ENCODE measurements at places on chromosomes 4 and X.

DNA sequence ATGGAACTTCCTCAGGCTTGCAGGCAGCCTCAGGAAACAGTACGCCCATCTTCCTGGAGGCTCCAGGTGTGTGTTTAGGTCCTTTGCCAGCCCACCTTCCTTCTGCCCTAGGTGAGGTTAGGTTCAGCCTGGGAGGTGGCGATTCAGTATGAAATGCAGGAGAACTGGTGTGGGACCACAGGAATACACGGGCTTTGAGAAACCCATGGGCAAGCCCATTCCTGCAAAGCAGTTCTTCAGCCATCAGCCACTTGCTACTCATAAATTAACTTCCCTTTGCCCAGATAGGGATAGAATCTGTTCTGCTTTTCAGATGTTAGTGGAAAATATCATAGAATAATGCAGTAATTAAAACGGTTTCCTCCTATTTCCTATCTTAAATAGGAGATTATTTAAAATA lies 32.2 kb downstream of the TBC1D14 start:
- no peak for DNase-seq

GRCh38 chrX:36414056-36414455 lies 494.5 kb downstream of the CFAP47 start:
- DNase-seq: no peak

DNA sequence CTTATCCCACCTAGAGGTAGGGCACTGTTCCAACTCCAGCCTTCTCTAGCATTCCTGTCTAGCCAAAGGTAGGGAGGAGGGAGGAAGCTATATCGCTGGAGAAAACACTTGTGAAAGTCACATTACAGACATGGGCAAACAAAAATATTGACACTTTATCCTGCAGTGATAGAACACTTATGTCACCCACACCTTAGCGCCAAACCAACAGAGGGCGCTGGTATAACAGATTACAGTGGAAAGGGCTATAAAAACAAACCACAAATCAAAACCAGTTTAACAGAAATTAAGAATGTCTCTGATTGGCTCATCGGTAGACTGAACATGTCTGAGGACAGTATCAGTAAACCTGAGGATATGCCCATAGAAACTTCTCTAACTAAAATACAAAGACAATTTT lies 451.3 kb downstream of the TLL1 start:
- DNase-seq: no peak

- peak; percentile 96 for DNase-seq
Observed at GRCh38 chr4:80017125-80017854, 55.7 kb downstream of the ANTXR2 start.

GRCh38 chr4:113576947-113577678 lies 184.4 kb downstream of the CAMK2D start:
- no peak for DNase-seq

GRCh38 chr4:6563935-6564645 lies 10.9 kb upstream of the MAN2B2 start:
- no peak for DNase-seq

DNA sequence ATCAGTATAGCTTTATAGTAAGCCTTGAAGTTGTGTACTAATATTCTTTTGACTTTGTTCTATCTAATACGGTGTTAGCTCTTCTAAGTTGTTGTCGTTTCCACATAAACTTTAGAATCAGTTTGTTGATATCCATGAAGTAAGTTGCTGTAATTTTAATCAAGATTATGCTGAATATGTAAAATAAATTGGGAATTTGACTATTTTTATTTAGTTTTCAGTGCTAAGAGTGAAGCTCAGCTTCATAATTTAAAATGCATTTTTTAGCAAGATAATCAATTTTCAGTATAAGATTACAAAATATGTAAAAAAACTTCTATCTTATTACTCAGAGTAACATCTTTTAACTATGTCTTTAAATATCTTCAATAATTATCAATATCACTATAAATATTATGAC lies 1374.8 kb downstream of the PCDH7 start:
- no peak for DNase-seq

DNA sequence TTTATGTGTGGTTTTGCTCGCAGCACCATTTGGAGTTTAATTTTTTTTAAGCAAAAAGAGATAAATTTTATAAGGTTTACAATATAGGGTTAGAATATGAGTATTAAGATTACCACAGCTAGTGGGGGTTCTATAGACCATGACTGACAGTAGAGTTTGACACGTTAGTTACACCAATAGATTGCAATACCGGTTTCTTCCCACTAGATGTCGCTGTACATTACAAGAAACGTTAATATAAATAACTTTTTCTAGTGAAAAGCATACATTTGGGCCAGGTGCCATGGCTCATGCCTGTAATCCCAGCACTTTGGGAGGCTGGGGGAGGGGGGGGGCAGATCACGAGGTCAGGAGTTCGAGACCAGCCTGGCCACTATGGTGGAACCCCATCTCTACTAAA lies 433.6 kb downstream of the MAGEB5 start:
- DNase-seq: peak; percentile 27

DNA sequence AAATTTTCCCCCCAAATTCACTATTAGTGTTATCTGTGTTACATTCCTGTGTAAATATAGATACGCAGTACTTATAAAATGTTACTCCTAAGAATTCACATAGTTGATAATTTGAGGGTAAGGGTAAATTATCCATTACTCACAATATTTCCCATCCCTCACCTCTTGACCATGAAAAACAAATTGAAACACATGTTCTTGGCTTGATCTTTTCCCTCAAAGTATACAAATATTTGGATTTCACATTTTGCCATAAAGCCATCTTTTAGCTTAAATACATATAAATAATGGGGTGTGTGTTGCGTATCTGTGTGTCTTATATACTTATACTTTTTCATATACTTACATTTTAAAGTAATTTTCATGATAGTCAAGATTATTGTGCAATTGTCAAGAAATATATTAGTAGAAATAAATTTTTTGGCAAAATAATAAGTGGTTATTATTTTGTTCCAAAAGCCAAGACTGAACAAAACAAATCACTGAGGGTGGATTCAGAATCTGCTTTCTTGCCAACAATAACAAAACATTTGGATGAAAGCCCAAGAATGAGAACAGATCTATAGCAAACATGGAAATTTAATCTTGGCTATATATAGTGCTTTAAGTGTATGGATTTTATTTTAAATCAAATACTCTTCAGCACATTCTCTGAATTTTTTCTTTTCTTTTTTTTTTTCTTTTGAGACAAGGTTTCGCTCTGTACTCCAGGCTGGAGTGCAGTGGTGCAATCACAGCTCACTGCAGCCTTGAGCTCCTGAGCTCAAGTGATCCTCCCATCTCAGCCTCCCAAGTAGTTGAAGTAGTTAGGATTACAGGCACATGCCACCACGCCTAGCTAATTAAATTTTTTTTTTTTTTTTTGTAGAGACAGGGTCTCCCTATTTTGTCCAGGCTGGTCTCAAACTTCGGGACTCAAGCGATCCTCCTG lies 48.5 kb upstream of the PRSS48 start:
- peak; percentile 28 for DNase-seq

DNA sequence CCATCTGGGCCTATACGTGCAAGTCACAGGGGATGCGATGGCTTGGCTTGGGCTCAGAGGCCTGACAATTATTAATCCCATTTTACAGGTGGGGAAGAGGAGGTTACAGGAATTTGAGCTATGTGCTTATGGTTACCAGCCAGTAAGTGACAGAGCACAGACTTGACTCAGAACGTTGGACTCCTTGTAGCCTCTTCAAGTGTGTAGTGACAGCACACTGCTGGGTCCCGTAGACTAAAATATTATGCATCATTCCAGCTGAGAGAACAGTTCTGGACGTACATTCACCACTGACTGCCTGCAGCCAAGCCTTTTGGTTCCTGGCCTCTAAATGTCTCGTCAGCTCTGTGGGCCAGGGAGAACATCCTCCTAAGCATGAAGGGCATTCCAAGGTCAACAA lies 314.5 kb downstream of the GPAT3 start:
- DNase-seq: peak; percentile 52

GRCh38 chrX:73855546-73855945 lies 292.5 kb downstream of the CHIC1 start:
- DNase-seq: peak; percentile 70
